Activated T-cell treated with anti-CD3 and anti-CD28 coated beads for 48 hours (primary cell): ENCODE measurements at places on chromosomes 12 and 14.

GRCh38 chr12:51403159-51403558, 12.0 kb upstream of the GALNT6 start:
- no peak for DNase-seq

- DNase-seq, result no peak
These were observed 660.1 kb downstream of the MED13L start for GRCh38 chr12:115617391-115617790.

- no peak for DNase-seq
These were observed 172.9 kb upstream of the LRIG3 start for GRCh38 chr12:59093073-59093772.

DNA sequence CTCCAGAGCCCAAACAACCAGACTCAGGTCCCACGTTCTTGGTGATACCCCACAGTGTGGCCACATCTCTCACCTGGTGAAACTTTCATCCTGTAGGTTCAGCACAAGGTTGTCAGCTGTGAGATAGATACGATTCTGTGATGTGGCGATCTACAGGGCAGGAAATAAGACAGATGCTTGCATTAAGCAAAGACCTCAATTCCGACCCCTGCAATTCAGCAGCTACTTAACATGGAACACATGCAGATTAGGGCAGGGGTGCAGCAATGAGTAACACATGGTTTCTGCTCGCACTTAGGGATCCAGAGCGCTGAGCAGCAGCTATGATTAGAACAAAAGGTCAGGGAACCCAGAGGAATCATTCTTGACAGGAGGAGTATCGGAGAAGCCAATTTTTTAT, 4.1 kb downstream of the PHB2 start:
- DNase-seq, result no peak

DNA sequence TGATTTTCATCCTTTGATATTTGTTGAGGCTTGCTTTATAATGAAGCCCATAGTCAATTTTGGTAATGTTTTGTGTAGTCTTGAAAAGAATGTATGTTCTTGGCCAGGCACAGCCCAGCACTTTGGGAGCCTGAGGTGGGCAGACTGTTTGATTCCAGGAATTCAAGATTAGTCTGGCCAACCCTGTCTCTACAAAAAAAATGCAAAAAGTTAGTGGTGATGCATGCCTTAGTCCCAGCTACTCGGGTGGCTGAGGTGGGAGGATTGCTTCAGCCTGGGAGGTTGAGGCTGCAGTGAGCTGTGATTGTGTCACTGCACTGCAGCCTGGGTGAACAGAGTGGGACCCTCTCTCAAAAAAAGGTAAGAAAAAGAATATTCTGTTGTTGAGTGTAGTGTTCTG, 10.8 kb downstream of the ETNK1 start:
- no peak for DNase-seq

DNA sequence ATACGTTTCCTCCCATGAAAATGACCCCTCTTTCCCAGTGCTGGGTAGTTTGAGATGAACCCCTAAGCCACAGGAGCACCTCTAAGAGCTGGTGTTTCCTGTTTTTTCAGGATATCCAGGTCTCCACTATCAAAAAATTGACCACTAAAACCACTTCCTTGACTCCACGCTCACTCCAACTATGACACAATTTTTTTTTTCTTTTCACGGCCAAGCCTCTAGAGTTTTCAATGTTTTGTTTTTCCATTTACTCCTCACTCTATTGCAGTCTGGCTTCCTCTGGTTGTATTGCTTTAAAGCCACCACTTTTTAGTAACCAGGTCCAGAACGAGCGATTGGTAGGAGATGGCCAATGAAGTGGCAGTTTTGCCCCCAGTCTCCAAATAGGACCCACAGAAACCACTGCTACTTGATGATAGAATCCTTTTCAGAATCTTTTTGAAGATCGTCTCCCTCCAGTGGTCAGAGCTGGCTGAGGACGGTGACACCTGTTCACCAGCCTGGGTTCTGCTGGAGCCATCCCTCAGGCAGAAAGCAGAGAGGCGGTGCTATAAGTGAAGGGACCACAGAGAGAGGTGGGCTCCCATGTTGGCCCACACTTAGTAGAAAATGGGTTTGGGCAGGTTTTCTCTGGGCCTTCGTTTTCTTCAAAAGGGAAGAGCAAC, 454.4 kb downstream of the VRK1 start:
- DNase-seq, result no peak

DNA sequence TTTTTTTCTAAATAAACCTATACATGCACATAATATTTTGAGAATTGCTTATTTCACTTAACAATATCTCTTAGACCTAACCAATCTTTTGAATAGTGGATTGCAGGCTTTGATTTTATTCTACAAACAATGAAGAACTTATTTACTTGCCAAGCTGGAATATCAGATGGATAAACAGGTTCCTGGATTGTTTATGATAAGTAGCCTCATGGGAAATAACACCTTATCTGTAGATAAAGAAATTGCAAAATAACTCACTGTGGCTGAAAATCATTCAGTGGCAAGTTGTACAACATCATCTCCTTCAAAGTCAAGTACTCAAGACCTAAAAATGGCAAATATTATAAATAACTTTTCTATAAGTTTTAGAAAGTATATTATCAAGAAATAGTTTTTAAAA, 335.4 kb upstream of the ATP2B1 start:
- no peak for DNase-seq
